Fibroblast of pulmonary artery (primary cell): ENCODE measurements at places on chromosomes 11 and 22.

DNA sequence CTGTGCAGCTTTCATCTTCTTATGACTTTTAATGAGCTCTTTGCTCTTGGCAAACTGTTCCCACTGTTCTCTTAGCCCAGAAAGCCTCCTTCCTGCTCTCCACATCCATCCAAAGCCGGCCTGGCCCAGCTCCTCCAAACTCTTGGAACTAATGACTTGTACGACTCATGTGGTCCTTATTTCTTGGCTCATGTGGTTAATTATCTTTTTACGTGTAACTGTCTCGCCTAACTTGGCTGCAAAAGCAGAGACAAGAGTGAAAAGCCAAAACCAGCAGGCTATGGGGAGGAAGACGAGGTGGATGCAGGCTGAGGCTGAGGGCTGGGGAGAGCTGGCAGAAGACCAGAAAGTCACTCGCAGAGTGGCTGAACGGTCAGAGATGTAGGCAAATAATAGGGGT, 5.5 kb downstream of the CSNK2A3 start:
- DNase-seq, result no peak

DNA sequence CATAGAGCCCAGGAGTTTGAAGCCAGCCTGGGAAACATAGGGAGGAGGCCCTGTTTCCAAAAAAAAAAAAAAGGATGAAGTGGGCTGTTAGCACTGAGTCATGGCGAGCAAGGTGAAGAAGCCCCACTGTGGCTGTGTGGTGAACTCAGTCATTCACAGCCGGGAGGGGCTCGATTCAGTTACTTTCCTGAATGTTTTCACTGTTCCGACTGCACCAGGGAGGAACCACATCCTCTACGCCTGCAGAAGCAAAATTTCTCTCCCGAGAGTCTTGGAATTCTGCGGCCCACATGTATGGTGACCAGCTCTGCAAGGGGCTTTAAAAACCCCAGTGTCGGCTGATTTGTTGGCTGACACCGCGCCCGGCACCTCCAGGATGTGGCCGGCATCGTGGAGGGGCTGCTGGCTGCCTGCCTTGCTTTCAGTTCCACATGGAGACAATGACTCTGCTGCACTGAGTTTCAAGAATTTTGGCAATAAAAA, 27.8 kb upstream of the GRAMD4 start:
- DNase-seq, result peak; percentile 41

DNA sequence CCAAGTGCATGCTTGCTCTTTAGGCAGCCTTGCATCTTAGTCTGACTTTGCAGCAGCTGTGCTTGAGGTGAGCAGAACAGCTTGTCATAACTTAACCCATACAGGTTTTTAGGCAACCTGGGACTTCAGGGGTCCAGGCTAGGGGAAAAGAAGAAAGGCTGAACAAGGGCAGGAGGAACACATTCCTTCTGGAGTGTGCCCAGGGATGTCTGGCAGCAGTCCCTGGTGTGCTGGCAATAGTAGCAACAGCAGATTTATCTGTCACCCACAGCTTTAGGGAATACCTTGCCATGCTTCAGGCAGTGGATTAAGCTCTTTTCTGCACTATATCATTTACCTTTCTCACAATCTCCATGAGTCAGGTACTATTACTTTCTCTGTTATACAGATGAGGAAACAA, 513.0 kb downstream of the RAB38 start:
- no peak for DNase-seq

DNA sequence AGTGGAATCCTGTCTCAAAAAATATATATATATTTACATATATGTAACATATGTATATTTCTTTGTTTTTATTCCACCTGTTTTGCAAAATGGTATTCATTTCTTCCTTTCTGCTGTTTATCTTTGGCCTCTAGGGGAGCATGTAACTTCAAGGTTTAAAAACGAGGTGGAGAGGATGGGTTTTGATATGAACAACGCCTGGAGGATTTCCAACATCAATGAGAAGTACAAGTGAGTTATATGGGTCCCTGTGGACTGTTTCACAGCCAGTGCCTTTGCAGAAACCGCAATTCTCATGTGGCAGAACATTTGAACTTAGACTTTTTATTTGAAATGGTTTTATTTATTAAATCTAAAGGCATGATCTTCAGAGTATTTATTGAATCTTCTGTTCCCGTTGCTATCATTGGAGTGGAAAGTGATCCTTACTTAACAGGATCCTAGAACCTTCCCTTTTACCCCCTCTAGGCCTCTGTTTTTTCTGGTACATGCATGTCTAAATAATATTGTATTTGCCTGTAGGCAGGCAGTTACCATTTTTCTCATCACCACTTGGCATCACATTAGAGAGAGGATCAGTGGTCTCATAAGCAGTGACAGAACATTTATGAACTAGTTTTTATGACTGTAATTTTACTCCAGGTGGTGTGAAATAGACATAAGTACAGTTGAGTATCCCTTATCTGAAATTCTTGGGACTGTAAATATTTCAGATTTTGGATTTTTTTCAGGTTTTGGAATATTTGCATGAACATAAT, 81.5 kb upstream of the HORMAD2 start:
- peak; percentile 24 for DNase-seq

DNA sequence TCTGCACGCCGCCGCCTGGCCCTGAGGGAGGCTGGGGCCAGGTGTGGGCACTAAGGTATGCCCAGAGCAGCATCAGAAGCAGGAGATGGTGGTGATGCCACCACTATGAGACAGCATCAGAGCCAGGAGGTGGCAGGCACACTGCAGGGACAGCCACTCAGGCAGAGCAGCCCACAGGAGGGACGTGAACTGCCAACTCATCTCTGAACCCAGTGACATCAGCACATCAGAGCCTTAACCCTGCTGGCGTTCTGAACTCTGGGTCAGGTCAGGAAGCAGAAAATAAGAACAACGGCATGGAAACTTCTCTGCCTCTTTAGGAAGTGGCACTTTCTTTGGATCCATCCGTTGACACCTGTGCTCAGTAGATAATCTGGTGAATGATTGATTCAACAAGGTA, 14.7 kb upstream of the IFT27 start:
- no peak for DNase-seq

DNA sequence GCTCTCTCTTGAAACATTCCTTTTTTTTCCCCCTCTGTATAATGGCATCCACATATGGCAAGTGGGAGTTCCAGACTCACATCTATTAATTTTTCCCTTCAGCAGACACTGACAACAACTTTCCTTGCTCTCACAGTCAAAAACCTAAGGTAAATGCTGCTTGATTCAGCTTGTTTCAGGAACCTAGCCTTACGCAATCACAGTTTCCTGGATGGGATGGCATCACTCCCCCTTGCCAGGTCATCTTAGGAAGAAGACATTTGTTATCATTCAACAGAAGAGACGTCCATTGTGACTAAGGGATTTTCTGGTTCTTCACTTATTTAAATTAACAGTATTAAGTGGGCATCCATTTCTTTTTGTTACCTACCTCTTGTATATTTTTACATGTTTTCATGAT, 112.0 kb upstream of the PDGFD start:
- peak; percentile 52 for DNase-seq

- DNase-seq, result peak; percentile 43
Measured at GRCh38 chr11:35812828-35813227, 131.0 kb upstream of the LDLRAD3 start.

GRCh38 chr11:20011307-20011951, 148.8 kb downstream of the DBX1 start:
- DNase-seq, result no peak

DNA sequence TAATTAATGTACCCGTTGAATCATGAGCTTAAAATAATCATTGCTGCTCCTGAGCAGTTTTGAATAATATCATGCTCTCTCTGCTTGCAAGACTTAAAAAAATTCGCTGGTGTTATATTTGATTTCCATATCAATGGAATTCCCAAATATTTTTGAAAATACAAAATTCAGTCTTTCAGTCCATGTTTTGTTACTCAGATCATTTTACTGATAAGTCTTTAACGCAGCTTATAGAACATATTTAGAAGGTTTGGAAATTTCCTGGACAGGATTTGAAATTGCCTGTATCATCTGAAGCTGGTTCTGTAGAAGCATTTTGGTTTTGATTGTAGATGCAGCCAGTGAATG, 1.9 kb downstream of the BMAL1 start:
- no peak for DNase-seq

- DNase-seq, result no peak
Measured at GRCh38 chr22:19879992-19880785, 25.5 kb upstream of the GNB1L start.

DNA sequence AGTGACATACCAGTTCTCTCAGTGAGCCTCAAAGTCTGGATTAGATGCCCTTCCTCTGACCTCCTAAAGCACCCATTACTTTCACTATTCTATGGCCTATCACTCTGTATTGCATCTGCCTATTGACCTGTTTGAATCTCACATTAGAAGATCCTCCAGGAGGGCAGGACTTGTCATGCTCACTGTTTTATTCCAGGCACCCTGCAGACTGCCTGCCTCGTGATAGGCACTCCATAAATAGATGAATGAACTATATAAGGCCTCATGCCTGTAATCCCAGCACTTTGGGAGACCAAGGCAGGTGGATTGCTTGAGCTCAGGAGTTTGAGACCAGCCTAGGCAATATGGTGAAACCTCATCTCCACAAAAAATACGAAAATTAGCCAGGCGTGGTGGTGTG, 160.1 kb upstream of the CADM1 start:
- DNase-seq, result no peak

- DNase-seq, result no peak
Measured at GRCh38 chr22:39664485-39665200, 94.1 kb downstream of the CACNA1I start.

GRCh38 chr22:47221840-47222615, 459.6 kb downstream of the TBC1D22A start:
- no peak for DNase-seq

DNA sequence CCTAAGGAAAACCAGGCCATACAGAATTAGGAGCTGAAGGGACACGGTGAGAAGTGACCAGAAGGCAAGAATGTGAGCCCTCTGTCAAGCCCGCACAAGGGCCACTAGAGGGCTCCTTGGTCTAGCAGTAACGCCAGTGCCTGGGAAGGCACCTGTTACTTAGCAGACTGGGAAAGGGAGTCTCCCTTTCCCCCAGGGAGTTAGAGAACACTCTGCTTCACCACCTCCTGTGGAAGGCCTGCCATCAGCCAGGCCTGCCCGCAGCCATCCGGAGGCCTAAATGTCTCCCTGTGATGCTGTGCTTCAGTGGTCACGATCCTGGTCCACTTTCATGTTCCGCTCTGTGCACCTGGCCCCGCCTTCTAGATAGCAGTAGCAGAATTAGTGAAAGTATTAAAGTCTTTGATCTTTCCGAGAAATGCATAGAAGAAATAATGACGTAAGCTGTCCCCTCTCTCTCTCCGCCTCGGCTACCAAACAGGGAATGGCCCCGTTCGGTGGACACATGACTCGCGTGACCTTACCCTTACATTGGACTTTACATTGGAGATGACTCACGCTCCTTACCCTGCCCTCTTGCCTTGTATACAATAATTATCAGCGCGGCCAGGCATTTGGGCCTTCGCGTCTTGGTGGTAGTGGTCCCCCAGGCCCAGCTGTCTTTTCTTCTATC, 10.7 kb upstream of the GSTP1 start:
- DNase-seq, result peak; percentile 65

DNA sequence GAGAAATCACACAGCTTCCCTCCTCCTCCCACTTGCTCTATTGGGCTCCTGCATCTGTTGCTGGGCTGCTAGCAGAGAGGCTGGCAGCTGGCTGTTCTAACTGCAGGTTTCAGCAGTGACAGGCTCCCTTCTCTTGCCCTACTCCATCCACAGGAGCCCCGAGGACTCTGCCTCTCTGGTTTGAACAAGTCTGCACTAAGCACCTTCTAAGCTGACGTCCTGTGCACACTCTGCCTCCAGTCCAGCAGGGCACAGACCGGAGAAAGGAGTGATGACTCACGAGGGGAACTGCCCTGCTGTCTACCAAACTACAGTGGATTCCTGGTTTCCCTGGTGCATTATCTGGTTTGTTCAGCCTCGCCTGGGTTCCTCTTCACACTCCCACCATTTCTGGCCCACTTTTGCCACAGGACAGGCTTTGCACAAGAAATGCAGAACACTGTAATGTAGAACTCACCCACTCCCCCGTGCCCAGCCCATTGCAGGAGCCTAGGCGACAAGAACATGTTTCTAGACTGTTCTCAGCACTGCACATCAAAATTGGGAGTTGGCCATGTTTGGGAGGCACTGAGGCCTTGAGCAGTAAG, 26.0 kb downstream of the IL10RA start:
- DNase-seq, result no peak

DNA sequence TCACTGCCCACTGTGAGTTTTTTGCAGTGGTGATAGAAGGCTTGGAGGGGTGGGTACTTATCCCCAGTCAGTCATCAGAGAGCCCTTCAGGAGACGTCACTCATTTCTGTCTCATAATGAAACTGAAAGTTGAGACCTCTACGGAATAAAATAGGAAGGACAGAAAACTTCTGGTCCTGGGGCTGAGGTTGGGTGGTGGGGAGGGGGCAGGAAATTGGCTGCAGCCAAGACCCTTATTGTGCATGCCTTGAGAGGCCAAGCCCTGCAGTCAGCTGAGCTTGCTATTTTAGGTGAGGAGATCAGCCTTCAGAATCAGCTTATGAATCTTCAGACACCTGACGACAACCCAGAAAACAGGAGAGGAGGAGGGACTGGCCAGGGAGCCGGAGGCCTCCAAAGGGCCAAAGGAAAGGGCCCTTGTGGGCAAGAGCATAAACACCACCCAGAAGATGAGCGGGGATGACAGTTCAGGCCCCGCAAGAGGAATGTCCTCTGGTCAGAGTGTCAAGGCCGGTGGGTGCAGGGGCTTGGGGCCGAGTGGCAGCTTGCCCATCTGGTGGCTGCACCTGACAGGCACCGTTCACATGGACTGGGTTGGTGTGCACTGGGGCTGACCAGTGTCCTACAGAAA, 17.9 kb upstream of the ADA2 start:
- no peak for DNase-seq

- no peak for DNase-seq
Measured at GRCh38 chr22:19770349-19771220, 10.0 kb downstream of the TBX1 start.

GRCh38 chr22:45602004-45602733, 69.5 kb upstream of the ATXN10 start:
- DNase-seq, result no peak

- no peak for DNase-seq
Measured at GRCh38 chr22:19199479-19199878, 20.9 kb upstream of the SLC25A1 start.

GRCh38 chr11:122637541-122637940, 18.0 kb upstream of the UBASH3B start:
- DNase-seq, result no peak

GRCh38 chr11:108654994-108655631, 9.8 kb upstream of the DDX10 start:
- DNase-seq, result peak; percentile 72

GRCh38 chr11:34509336-34509876, 4.2 kb downstream of the ELF5 start:
- no peak for DNase-seq
